ENCODE measurements at places on chromosomes 1 and 21.

DNA sequence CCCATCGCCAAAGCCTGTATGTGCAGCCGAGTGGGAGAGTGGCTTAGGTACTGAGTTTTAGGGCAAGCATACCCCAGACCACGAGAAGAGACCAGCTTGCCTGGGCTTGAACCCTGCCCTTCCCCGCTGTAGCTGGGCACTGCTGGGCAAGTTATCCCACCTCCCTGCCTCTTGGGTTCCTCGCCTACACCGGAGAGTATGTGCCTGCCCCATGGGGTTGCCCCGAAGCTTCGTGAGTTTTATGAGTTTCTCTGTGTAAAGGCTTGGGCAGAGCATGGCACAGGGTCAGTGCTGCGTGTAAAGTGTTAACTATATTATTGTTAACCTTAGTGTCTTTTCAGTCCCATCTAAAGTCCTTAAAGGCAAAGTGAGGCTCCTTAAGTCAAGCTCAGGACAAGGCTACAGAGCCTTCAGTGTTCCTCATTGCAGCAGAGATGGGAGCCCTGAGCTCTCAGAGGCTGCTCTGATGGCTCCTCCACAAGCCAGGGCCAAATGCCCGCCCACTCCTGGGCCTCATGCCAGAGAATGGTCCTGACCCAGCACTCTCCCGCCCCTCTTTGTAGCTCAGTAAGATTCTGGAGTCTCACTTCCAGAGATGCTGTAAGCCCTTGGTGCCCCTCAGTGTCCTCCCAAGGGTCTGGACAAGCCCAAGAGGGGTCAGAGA lies 37.0 kb upstream of the KCNA10 start:
- no peak for DNase-seq

DNA sequence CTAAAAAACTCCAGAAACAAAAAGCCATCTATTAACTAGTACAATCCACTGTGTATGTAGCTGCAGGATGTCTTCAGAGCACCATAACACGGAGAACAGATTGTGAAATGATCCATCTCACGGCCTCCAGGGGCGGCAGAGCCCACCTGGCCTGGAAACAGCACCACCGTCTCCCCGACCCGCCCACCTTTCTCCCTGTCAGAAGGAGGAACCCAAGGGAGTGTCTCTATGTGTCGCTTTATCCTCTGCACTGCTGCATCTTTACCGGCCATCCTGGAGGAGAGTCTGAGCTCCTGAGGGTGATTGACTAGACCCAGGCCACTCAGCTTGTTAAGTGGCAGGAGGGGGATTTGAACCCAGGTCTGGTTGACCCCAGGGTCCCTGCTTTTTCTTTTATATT lies 405.0 kb downstream of the MATN1 start:
- DNase-seq, result no peak

DNA sequence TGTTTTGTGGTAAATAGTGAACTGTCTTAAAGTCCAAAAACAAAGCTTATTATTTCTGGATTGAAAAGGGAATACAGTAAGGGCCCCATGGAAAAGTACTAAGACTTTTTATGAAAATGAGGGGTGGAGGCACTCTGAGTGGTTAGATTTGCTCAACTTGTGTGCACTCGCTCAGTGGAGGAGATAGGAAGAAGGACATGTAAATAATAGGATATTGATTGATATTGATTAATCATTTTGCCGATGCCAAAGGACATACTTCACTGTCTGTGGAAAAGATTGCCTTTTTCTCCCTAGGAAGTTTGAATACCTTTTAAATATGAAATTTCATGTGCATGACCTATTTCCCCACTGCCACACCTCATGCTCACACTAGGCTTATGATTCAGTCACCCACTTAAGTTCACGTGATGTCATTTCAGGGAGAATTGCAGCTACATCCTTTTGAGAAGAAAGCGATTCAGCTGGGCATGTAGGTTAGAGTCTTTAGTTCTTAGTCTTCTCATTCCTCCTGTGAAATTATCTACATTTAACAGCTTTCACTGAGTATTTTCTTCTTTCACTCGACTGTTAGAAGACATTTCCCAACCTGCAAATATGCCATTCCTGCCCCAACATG lies 5.0 kb downstream of the MTR start:
- no peak for DNase-seq

- no peak for DNase-seq
Measured at GRCh38 chr1:245260110-245260882, 105.5 kb downstream of the KIF26B start.

- no peak for DNase-seq
Measured at GRCh38 chr1:109306832-109307273, at the start of gene MYBPHL. Gene MYBPHL, minus strand, starts transcription at chr1:109307011. Its CDS starts 20 bp downstream, at chr1:109306991.

DNA sequence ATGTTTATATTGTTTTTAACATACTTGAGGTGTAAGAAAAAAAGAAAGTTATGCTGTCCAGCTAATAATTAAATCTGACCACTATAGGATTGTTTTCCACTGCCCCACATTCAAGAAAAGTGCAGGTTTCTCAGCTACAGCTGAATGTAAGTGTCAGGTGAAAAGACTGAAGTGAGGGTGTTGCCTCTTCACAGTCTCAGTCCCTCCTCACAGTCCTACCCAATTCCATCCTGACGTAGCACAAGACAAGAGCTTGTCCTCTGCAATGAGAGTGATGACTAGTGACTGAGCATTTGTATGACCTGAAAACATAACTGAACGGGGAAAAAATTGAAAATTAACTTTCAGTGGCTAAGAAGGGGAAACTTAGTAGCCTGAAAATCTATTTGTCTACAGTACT lies 1039.5 kb downstream of the ADGRL2 start:
- no peak for DNase-seq

GRCh38 chr21:38358666-38359065 lies 101.9 kb downstream of the KCNJ15 start:
- DNase-seq, result no peak

DNA sequence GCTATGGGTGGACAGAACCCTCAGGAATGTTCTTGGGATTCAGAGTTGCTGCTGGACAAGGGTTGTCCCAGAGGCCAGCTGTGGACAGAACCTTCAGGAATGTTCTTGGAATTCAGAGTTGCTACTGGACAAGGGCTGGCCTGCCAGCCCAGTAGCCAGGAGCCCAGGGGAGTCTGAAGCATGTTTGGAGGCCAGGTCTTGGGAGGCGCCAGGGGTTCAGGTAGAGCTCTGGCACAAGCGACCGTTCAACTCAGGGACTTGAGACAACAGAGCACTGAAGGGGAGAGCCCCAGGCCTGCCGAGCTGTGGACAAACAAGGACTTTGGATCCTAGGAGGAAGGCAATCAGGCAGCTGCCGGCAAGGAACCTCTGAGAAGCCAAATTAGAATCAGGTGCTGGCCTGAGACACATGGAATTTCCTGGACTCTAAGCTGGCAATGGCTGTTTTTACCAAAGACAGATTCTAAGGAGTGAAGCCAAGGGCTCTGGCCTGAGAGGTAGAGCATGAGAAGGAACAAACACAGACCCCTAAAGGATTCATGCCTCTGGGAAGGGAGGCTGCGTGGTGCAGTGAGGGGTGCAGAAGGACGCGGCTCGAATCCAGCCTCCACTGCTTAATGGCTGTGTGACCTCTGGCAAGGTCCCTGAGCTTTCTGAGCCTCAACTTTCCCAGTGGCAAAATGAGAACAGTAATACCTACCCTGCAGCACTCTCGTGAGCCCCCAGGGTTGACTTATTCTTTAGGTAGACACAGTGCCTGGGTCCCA lies 13.4 kb downstream of the PLA2G5 start:
- no peak for DNase-seq

DNA sequence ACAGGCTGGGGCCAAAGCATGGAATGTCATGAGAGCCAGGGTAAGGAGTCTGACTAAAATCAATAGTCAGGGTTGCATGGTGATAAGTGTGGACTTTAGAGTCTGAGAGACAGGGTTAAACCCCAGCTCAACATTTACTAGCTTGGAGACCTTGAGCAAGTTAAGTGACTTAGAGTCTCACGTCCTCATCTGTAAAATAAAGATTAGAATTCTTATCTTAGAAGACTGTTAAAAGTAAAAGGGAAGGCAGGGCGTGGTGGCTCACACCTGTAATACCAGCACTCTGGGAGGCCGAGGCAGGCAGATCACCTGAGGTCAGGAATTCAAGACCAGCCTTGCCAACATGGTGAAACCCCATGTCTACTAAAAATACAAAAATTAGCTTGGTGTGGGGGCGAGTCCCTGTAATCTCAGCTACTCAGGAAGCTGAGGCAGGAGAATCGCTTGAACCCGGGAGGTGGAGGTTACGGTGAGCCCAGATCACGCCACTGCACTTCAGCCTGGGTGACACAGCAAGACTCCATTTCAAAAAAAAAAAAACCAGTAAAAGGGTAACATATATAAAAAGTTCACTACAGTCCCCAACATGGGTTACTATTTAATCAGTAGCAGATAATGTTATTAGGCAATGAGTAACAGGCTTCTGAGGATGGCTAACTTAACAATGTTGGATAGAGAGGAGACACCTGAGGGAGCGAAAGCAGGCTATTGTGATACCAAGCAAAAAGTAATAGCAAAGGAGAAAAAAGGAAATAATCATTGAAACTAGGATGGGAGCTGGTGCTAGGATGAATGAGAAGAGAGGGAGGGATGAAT lies 20.8 kb downstream of the TMCO1 start:
- DNase-seq, result no peak

DNA sequence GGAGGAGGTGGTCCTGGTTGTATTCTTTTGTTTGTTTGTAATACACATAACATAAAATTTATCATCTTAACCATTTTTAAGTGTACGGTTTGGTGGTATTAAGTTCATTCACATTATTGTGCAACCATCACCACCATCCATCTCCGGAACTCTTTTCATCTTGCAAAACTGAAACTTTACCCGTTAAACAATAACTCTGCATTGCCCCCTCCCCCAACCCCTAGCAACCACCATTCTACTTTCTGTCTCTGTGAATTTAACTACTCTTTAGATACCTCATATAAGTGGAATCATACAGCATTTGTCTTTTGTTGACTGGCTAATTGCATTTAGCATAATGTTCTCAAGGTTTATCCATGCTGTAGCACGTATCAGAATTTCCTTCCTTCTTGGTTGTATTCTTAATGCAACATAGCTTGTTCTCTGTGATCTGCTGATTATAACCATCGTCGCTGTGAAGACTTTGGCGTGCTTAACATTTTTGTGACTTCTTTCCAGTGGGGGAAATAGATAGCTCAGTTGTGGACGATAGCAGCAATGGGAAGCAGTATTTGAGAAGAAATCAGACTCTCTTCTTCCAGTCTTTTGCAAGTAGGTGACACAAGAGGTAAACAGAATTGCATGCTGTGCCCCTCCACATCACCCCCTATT lies 117.5 kb upstream of the HOOK1 start:
- DNase-seq, result no peak

- DNase-seq, result no peak
Measured at GRCh38 chr21:16013570-16013969, 283.8 kb downstream of the USP25 start.

DNA sequence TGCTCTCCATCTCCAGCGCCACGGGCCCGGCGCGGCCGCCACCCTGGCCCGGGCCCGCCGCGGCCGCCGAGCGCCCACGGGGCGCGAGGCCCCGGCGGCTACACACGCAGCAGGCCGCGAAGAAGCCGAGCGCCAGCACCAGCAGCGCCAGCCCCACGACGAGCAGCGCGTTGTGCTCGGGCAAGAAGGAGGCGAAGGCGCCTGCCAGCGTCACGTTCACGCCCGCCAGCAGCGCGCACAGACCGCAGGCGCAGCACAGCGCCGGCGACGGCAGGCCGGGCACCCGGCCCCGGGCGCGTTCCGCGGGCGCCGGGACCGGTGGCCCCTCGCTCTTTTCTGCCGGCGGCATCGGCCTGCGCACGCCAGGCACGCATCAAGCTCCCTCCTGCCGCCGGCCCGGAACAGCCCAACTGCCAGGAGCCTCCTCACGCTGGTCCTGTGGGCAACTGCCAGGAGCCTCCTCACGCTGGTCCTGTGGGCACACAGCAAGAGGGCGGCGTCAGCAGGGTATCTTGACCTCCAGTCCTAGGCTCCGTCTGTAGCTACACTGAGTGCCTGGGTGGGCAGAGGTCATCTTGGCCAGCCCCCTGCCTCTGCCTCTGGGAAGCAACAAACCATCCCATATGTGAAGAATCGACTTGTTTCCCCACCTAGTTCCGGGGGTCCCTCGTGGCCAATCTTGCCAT lies 18.1 kb downstream of the KNCN start:
- no peak for DNase-seq

GRCh38 chr1:153679337-153680119 lies 1.0 kb downstream of the NPR1 start:
- DNase-seq, result no peak

DNA sequence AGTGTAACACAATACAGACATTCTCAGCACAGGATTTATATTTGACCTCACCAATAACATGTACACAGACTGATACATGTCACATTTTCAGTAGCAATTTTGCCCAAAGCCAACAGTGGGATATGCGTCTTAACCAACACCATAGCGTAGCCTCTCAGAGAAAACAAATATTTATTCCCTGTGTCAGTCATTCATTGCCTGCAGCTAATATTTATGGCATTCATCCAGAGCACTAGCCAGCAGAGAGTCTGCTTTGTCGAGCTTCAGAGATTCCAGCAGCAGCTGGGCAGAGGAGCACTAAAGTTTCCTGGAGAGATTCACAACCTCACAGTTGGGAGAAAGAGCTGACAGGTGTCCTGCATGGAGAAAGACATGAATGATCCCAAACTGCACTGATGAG lies 400.7 kb upstream of the DAB1 start:
- DNase-seq, result no peak

GRCh38 chr1:54016343-54017282 lies 1.4 kb downstream of the LDLRAD1 start:
- DNase-seq, result no peak

- DNase-seq, result peak; percentile 83
Measured at GRCh38 chr21:32463367-32463766, 50.9 kb downstream of the EVA1C start.

- DNase-seq, result peak; percentile 74
Measured at GRCh38 chr1:85244271-85245061, 15.0 kb downstream of the C1orf52 start.

- DNase-seq, result no peak
Measured at GRCh38 chr1:242185731-242186130, 186.8 kb upstream of the MAP1LC3C start.

DNA sequence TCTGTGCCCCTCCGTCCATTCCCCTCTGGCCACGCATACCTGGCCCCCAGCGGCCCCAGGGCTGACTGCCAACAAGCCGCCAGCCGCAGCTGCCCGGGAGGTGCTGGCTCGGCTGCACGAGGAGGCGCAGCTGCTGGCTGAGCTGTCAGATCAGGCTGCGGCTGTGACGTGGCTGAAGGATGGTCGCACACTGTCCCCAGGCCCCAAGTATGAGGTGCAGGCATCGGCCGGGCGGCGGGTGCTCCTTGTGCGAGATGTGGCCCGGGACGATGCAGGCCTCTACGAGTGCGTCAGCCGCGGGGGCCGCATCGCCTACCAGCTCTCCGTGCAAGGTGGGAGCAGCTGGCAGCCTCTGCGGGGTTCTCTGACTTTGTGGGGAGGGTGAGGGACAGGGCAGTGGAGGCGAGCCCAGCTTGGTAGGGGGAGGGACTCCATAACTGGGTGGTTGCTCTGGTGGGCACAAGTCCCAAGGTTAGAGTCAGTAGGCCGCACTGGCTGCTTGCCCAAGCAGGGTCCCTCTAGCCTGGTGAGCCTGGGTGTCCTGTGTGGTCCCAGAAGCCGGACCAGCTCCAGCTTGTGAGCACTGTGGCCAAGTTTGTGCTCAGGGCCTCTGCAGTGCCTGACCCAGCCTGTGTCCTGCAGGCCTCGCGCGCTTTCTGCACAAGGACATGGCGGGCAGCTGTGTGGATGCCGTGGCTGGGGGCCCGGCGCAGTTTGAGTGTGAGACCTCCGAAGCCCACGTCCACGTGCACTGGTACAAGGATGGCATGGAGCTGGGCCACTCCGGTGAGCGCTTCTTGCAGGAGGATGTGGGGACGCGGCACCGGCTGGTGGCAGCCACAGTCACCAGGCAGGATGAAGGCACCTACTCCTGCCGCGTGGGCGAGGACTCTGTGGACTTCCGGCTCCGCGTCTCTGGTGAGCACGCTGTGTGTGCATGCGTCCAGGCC lies 8.8 kb downstream of the OBSCN start:
- no peak for DNase-seq

GRCh38 chr21:45209046-45209445 lies 78.6 kb downstream of the POFUT2 start:
- DNase-seq, result peak; percentile 8

Measured in AG09309 (cell line).